Omental fat pad (tissue), 4 donors: ENCODE measurements at places on chromosomes 7 and 10.

GRCh38 chr7:17371671-17372524 lies 73.4 kb downstream of the AHR start:
- no peak for DNase-seq

DNA sequence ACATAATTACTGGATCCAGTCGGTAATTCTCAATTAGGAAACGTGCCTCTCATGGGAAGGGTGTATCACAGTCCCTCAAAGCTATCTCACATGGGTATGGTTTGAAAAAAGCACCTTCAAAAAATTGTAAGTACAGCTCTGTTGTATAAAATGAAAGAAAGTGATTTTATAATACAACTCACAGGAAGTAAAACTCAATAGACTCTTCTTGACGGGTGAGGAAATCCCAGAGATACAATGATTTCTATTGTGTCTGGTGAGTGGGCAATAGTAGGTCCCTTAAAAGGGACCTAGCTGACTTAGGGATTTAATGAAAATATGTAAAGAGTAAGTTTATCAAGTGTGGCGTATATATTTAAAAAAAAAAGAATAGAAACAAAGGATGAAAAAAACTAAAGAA lies 27.0 kb downstream of the TASOR2 start:
- DNase-seq: no peak

DNA sequence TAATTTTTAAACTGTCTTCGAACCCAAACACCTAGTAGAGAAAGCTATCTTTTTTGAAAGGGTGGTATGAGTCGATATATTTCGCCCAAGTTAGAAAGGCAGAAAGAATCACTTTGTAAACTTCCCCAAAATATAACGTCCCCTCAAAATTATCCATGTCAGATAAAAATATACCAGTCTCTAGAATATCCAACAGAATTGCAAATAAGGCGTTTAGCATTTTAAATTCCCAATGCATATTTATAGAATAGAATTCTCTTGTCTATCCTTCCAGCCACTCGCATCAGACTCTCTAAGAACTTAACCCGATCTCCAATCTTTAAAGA lies 2.1 kb downstream of the CTBP2 start:
- no peak for DNase-seq

DNA sequence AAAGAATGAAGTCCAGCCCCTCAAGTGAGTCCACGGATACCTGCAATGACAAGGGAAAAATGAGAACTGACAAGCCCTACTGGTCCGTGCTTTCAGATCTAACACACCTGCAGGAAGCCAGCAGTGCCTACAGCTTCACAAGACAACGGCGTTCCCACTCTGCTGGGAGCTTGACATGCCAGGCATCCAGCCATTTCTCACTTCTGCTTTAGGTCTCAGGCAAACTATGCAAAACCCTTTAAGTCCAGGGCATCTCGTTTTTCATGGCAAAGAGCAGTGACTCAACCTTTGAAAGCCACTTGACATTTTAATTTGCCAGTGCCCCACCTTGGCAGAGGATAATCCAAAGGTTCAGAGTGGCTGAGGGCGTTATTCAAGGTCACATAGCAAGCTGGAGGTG lies 49.1 kb upstream of the GPAM start:
- DNase-seq: no peak

GRCh38 chr7:78222001-78222751 lies 423.6 kb downstream of the PHTF2 start:
- no peak for DNase-seq

GRCh38 chr10:86053675-86054074 lies 312.9 kb downstream of the GRID1 start:
- DNase-seq: no peak

DNA sequence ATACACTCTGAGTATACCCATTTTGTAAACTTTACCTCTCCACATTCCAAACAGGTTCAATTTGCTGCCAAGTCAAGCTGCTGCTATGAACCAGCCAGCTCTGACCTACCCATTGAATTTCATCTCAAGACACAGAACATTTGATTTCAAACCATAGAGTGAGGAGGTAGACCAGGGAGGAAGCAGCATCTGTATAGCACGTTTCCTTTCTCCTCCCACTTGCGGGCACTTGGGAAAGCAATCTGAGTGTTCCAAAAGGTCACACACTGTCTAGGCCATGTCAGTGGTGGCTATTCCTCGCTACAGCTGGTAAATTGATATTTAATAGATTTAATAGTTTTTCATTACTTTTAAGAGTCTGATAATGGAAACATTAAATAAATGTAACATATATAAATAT lies 147.8 kb upstream of the EEPD1 start:
- no peak for DNase-seq

GRCh38 chr10:44393834-44394547 lies 9.1 kb upstream of the CXCL12 start:
- no peak for DNase-seq

DNA sequence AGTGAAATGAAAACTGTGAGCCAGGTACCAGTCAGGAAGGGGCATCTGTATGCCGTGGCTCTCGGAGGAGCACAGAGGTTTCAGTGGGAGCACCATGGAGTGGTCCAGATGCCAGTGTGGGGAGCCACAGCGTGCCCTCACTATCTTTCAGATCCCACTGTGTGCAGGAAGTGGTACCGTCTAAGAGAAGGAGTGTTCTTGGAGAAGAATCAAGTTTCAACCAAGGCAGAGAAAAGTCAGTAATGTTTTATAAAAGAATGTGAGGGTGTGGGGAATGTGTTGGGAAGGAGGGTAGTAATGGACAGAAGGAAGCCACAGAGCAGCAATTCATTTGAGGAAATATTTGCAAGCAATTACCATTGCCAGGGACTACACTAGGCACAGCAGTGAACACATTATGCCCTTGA lies 35.6 kb downstream of the PRKAR2B start:
- DNase-seq: no peak

DNA sequence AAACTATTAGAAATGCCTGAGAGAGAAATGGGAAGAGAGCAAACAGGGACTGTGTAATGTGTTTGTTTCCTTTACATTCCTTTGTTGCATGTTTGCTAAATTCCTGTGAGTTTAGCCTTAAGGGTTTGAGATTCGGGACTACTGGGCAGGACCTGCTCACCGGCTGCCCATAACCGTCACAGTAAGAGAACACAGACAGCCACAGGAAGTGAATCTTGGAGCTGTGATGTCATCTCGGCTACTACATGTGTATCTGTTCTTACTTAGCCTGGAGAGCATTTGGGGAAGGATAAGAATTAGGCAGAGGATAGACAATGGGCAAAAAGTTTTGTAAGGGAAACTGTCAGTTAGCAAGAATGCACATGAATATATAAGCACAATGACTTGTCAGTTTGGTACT lies 485.1 kb upstream of the KLF6 start:
- no peak for DNase-seq
